ENCODE measurements at places on chromosomes 13 and 19.

- DNase-seq: no peak
Measured at GRCh38 chr13:35741657-35742056, 265.2 kb upstream of the MAB21L1 start.

- no peak for DNase-seq
Measured at GRCh38 chr19:29503140-29503758, 22.5 kb upstream of the VSTM2B start.

GRCh38 chr19:14349426-14349825, 31.8 kb upstream of the ADGRE5 start:
- DNase-seq: no peak

DNA sequence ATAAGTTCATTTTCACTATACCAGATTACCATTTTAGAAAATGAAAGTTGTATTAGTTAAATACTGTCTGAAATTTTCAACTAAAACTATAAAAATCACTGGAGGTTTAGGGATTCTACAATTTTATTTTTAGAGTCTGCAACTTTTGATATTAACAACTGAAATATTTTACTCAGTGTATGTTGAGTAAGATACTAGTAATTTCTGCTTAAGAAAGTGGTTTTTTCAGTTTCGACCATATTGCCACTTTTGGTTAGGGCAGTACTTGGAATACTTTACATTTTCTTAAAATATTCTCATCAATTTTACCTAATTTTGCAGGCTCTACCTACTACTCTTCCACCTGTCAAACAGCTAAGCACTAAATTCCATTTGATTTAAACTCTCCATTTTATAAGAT, 59.6 kb downstream of the KCNRG start:
- no peak for DNase-seq

GRCh38 chr19:31257025-31257424, 92.2 kb downstream of the TSHZ3 start:
- no peak for DNase-seq

- peak; percentile 81 for DNase-seq
Measured at GRCh38 chr13:114166381-114167131, 12.5 kb upstream of the CFAP97D2 start.

- DNase-seq: peak; percentile 21
Measured at GRCh38 chr19:45508861-45509691, 1.8 kb downstream of the VASP start.

GRCh38 chr19:39405958-39406655, 540 bp upstream of the ZFP36 start:
- no peak for DNase-seq

- no peak for DNase-seq
Measured at GRCh38 chr13:23547000-23547590, 23.1 kb upstream of the TNFRSF19 start.

DNA sequence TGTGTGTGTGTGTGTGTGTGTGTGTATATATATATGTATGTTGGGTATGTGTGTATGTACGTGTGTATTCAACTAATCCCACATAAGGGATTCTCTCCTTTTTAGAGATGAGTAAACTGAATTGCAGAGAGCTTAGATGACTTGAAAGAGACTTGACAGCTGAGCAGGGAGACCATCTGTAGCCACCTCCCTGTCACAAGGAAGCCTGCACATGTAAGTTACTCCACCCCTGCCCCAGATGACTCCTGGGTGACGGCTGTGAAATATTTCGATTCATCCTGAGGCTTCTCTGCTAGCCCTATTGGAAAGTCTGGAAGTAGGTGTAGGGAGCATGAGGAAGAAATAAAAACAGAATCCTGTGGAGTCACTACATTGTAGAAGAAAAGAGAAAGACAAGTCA, 480.4 kb downstream of the FOXO1 start:
- DNase-seq: no peak

DNA sequence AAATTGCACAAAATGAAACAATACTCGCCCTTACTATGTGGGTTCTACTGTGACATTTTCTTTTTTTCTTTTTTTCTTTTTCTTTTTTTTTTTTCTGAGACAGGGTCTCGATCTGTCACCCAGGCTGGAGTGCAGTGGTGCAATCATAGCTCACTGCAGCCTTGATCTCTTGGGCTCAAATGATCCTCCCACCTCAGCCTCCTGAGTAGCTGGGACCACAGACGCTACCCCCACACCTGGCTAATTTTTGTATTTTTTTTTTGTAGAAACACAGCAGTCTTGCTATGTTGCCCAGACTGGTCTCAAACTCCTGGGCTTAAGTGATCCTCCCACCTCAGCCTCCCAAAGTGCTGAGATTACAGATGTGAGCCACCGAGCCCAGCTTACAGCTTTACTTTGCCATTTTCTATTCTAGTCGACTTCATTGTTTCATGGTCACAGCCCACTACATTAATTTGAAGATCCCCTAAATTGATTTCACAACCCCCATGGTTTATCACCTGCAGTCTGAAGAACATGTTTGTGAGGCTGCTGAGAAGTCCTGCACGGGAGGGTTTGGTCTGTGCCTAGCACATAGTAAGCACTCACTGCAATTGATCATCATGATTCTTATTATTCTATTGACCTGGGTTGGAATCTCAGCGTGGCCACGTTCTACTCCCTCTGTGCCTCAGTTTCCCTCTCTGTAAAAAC, 3.8 kb downstream of the BCL3 start:
- no peak for DNase-seq

DNA sequence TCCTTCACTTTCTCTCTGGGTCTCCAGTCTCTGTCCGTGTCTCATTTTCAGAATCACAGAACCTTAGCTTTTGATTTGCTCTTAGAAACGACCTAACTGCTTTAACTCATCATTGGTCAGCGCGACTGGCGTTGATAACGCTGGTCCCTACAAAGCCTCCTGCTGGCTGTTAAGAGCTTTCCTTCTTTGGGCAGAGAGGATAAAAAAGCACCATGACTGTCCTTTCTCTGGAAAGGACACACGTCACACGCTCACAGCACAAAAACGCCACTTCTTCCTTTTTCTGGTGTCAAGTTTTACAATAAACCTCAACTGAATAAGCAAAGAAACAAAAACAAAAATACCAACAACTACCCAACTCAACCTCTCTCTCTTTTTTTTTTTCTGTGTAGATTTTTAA, 1.7 kb upstream of the KLK12 start:
- no peak for DNase-seq

GRCh38 chr13:35283856-35284255, 192.6 kb downstream of the MAB21L1 start:
- DNase-seq: no peak

DNA sequence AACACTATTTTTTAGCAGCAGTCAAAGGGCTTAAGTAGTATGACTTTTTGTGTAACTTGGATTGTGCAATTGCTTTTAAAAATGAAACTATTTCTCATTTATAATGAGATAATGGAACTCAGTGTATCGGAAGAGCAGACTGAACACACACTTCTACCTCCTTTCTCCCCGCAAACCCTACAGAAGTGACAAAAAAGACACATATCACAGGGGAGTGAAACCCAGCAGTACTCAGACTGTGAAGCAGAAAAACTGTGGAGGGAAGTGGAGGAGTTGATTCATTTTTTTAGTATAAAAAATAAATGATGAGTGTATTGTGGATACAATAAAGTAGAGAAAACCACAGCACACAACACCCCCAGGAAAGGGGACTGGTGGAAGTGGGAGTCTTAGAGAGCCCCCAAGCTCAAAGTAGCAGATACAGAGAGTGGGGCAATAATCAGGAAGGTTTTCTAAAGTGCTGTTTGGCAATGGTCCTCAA, 9.7 kb downstream of the LPAR6 start:
- DNase-seq: no peak

GRCh38 chr19:408441-408901, 476 bp downstream of the C2CD4C start:
- DNase-seq: no peak

GRCh38 chr13:32707471-32707870, 121.2 kb downstream of the PDS5B start:
- DNase-seq: no peak

- no peak for DNase-seq
Measured at GRCh38 chr13:45545686-45546409, 69.7 kb downstream of the ERICH6B start.

- DNase-seq: no peak
Measured at GRCh38 chr19:22526661-22527272, 104.6 kb upstream of the ZNF98 start.

GRCh38 chr13:106373304-106373988, 162.0 kb downstream of the EFNB2 start:
- no peak for DNase-seq

- no peak for DNase-seq
Measured at GRCh38 chr19:51754109-51754508, 2.4 kb upstream of the FPR1 start.

DNA sequence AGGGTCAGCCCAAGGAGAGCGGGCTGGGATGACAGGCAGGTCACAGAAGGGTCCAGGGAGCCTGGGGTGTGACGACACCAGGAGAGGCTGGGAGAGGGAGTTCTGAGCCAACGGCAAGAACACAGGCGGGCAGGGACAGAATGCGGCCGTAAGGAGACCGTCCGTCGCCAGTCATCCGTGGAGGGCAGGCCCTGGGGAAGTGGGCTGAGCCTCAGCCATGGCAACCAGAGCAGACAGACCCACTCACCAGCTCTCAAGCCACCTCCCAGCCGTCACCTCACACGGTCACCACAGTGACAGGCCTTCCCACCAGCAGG, 3.7 kb upstream of the TMEM86B start:
- no peak for DNase-seq

- peak; percentile 82 for DNase-seq
Measured at GRCh38 chr19:48511800-48512503, at the start of gene LMTK3. TSS of gene LMTK3 (minus strand) at chr19:48511835. CDS start at chr19:48511576, 259 bp downstream.

GRCh38 chr13:26721251-26722121, 39.1 kb downstream of the GPR12 start:
- peak; percentile 24 for DNase-seq

GRCh38 chr13:106649495-106649894, 81.6 kb upstream of the ARGLU1 start:
- DNase-seq: no peak

- DNase-seq: no peak
Measured at GRCh38 chr13:34364633-34365032, 546.7 kb downstream of the RFC3 start.

DNA sequence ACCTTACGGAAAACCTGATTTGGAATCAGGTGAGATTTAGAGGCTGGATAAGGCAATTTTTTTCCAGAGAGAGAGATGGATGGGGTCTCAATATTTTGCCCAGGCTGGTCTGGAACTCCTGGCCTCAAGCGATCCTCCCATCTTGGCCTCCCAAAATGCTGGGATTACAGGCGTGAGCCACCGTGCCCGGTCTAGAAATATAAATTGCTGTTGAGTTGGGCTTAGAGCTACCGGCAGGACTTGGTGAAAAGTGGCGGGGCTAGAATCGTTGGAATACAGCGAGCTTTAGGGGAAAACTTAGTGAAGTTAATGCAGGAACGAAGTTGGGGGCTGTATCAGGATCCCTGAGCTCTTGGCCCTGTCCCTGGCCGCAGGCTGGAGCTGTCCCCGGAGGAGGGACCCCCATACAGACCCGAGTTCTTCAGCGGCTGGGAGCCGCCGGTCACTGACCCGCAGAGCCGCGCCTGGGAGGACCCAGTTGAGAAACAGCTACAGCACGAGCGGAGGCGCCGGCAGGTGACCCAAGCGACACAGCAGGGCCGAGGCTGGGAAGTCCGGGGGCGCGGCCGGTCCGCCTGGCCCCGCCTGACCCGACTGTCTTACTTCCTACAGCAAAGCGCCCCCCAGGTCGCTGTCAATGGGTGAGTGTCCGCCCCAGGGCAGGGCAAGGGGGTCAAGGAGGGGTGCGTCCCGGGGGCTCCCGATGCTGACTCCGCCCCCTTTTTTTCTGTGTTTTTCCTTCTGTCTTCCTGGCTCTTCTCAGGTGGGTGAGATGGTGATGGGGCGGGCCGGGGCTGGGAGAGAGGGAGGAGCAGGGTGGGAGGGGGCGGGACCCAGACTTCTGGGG, 7.6 kb downstream of the EPS8L1 start:
- DNase-seq: no peak

DNA sequence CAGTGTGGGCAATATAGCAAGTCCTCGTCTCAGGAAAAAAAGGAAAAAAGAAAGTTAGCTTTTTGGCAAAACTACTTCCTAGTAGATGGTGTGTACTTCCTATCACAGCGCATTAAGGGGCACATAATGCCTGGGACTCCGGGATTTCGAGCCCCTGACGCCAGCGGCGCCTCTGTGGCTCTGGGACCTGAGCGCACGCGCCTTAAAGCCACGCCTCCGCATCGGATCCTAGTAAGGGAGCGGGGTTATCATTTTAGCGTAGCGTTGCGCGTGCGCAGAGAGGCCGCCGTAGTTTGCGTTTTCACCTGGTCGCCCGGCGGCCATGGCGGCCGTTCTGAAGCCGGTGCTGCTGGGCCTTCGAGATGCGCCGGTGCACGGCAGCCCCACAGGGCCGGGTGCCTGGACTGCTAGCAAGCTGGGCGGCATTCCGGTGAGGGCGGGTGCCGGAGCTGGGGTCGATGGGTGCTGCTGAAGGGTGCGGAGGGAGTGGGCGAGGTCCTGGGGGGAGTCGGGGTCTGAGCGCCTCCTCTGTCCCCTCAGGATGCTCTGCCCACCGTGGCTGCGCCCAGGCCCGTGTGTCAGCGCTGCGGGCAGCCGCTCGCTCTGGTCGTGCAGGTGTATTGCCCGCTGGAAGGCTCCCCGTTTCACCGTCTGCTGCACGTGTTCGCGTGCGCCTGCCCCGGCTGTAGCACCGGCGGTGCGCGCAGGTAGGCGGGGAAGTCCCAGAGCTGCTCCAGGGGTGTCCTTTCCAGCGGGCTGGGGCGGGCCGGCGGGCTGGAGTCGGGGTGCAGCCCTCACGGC, at the start of gene PDCD2L:
Gene PDCD2L, plus strand, starts transcription at position 291 of the 801 bp plus-strand sequence. Its CDS starts 32 bp downstream, at position 323.
- peak; percentile 62 for DNase-seq

- DNase-seq: no peak
Measured at GRCh38 chr19:14085309-14085995, at the start of gene C19orf67. TSS of gene C19orf67 (minus strand) at chr19:14085783. CDS start at chr19:14085627, 156 bp downstream.

GRCh38 chr13:102582256-102582655, 14.5 kb upstream of the TPP2 start:
- DNase-seq: no peak

GRCh38 chr13:89550938-89551337, 1796.5 kb upstream of the MIR17HG start:
- DNase-seq: no peak

- DNase-seq: no peak
Measured at GRCh38 chr13:67318398-67318797, 88.3 kb upstream of the PCDH9 start.

- peak; percentile 96 for DNase-seq
Measured at GRCh38 chr19:14006766-14007562, 844 bp upstream of the RFX1 start.

GRCh38 chr19:5020368-5020767, 51.5 kb downstream of the KDM4B start:
- no peak for DNase-seq

DNA sequence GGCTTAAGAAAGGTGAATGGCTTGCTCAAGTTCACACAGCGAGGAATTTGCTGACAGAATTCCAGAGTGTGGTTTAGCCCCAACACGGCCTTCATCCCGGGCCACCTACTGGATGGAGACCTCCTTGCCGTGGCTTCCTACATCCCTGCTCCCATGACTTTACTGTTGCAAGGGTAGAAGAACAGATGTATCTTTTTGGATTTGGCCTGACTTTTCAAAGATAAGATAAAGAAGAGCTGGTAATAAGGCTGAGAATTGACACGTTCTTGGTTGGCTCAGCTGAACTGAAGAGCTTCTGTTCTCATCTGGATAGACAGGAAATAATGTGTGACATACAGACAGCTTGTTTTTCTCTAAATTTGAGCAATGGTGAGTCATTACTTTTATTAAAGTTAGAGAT, 113.1 kb downstream of the KLF5 start:
- no peak for DNase-seq

- no peak for DNase-seq
Measured at GRCh38 chr19:55681131-55682092, 6.4 kb downstream of the EPN1 start.
